ENCODE measurements at places on chromosomes 1 and 21.

DNA sequence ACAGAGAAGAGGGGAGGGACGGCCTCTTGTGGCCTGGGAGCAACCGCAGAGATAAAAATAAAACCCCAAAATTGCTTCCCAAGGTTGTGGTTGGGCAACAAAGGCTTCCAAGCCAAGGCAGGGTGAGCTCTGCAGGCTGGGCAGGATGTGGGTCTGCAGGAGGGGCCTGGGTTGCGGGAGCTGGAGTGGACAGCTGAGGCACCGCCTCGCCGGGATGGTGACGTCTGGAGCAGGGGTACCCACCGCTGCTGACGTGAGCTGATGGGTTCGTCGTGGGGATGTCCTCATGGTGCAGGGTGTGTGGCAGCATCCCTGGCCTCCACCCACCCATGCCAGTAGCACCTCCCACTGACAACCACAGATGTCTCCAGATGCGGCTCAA lies 3.7 kb downstream of the AURKAIP1 start:
- DNase-seq, result no peak

DNA sequence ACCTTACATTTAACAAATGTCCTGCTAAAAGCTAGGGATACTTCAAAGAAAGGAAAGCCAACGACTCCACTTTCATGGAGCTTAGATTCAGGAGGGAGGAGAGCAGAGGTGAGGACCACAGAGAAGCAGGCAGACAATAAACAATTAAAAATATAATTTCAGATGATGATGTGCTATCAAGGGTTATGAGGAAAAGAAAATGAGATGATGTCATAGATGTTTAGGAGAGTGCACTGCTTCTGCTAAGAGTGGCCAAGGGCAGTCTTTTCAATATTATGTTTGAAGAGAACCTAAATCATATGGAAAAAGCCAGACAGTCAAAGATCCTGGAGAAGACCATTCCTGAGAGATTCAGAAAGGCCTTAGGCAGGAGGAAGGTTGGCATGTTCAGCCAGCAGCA lies 66.6 kb upstream of the HOOK1 start:
- no peak for DNase-seq

GRCh38 chr1:59604191-59604590 lies 210.6 kb upstream of the HOOK1 start:
- DNase-seq, result no peak

- no peak for DNase-seq
Measured at GRCh38 chr1:201557572-201557958, 18.6 kb downstream of the NAV1 start.

DNA sequence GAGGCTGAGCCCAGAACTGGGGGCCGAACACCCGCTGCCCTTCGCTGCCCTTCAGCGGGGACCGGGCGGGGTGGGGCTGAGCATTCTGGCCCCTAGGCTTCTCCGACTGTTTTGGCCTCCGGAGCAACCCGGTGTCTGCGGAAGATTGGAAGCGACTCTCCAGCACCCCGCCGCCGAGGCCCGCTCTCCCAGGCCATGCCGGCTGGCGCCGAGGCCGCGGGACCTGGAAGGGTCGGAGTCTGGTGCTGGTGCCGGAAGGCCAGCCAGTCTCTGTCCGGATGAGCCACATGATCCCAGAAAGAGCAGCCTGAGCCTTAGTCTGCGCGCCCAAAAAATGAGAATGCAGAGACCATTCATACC lies 272.0 kb downstream of the FOXD2 start:
- no peak for DNase-seq

Measured in NCI-H2029 treated with DMSO at 0.1 percent for 48 hours (cell line).